CD14-positive monocyte (primary cell): ENCODE measurements at places on chromosomes 12 and 14.
A peak's percentile ranks its signal among the peaks of the same experiment; 100 is the strongest.

GRCh38 chr12:121709478-121709961 is 3.0 kb upstream of the TMEM120B start:
- no peak for DNase-seq

GRCh38 chr12:1544996-1545700 is 49.2 kb downstream of the FBXL14 start:
- peak; percentile 30 for DNase-seq

DNA sequence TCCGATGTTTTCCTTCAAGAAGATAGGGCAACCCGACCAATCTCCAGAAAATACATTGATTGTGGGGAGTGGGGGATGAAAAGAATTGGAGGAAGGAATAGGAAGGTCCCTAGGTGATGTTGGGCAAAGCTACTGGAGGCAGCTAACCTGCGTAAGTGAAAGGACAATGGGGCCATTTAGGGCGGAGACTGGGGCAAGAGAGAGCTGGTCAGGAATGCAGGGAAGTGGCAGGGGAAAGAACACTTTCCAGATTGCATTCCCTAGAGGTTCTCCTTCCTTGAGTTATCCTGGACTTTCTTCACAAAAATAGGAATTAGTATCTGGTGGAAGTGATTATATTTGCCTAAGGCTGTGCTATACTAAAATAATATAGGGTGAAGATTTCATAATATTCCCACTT is 151.8 kb upstream of the HMGA2 start:
- no peak for DNase-seq

DNA sequence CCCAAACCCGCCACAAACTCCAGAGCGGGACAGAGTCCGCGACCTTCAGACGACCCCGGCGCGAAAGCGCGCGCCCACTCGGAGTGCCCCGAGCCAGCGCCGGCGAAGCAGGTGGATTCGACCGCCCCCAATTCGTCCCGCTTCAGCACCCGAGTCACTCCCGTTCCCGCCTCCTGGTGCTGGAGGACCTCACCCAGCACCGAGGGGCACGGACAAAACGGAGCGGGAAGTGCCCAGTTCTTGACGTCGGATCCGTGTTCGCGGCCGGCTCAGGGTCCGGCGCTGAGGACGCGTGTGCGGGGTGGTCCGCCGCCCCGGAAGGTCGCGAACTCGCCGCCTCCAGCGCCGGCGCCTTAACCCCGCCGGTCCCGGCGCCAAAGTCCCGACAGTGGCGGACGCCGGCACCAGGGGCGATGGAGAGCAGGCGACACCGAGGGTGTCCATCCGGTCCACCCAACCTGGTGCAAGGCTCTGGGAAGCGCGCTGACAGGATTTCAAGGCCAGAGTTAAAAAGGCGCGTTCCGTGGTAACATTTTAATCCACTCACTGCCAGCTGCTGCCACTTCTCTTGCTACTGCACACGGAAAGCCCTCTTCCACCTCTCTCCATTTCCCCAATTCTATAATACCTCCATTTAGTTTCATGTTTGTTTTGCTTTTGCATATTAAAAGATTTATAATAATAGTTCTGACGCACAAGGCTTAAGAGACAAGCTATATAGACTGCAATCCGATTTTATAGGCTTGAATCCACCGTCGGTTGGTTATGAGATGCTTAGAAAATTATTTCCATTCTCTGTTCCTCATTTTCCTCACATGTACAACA is 240.0 kb upstream of the CPNE8 start:
- no peak for DNase-seq

DNA sequence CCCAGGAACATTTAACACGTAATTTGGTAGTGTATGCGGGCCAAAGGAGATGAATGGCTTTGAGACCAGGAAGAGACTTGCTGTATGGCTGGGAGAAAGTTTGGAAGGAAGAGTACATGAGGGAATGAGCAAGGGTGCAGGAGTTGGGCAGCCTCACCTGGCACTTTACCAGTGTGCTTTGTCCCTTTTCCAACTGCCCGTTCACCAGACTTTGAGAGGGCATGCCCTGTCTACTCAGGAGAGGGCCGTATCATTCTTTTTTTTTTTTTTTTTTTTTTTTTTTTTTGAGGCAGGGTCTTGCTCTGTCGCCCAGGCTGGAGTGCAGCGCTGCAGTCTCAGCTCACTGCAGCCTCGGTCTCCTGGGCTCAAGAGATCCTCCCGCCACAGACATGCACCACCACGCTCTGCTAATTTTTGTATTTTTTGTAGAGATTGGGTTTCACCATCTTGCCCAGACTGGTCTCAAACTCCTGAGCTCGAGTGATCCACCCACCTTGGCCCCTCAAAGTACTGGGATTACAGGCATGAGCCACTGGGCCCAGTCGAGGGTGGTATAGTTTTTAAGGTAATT is 6.5 kb downstream of the DYNC1H1 start:
- no peak for DNase-seq

DNA sequence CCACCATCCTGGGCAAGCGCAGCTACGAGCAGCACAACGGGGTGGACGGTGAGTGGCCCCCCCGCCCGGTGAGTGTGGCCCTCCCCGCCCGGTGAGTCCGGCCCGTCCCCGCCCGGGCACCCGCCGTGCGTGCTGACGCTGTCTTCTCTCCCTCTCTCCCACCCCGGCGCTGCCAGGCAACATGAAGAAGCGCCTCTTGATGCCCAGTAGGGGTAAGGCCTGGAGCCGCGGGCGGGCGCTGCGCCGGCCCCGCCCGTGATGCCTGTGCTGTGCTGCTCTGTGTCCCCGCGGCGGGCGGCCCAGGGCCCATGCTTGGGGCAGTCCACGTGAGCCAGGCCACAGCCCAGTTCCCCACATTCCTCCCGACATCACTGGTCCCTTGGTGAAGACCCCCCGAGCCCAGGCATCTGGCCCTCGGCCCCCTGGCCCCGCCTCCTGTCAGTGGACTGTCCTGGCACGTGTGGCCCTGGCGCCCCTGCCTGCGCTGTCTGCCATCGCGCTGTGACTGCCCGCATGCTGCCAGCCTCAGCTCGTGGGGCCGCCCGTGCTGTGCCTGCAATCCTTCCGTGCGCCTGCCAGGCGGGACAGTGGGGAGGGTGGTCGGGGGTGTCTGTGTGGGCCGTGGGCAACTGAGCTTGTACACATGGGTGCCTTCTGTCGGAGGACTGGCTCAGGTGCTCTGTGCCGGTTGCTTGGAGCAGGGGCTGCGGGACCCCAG is 7.9 kb upstream of the CRIP2 start:
- no peak for DNase-seq

DNA sequence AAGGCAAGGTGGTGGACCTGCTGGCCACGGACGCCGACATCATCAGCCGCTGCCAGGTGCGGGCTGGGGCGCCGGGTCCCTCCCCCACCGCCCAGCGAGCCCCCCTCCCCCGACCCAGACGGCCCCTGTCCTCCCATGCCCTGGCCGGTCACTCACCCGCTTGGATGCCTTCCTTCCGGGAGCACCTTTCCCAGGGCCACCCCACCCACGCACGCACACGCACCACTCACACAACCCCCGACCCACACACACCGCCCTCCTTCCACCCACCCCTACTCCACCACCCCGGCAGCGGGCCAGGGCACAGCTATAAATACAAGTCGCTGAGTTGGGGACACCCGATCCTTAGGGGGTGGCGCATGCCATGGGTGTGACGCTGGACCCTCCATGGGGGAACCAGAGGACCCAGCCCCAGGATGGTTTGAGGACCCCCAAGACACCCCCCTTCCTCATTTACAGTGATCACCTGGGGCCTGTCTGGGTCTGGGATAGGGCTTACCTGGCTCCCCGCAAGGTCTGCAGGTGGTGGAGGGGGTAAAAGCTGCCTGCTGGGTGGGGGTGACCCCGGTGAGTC is 465 bp downstream of the ADSS1 start:
- no peak for DNase-seq

- DNase-seq = no peak
Observed at GRCh38 chr14:88247228-88247627, 75.8 kb downstream of the KCNK10 start.

- no peak for DNase-seq
Observed at GRCh38 chr14:76413962-76414600, 38.1 kb downstream of the ESRRB start.

GRCh38 chr12:48279101-48279500 is 71.6 kb downstream of the ZNF641 start:
- DNase-seq = peak; percentile 82

DNA sequence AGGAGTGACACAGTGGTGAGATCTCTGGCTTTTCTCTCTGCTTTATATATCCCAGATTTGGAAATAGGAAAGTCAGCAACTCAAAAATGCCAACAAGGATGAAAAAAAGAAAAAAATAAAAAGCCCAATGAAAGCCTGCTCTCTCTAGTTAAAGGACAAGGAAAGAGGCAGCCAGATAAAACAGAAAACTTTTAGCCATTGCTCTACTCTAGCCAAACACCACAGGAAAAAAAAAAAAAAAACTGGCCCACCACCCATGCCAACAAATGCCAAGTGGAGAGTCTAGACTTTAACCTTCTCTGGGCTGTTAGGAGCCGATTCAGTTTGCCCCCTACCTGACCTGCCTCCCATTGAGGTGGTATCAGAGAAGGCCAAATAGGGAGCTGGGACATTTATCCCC is 222.3 kb upstream of the TMTC1 start:
- DNase-seq = no peak
